SK-N-SH treated with all-trans-retinoic acid at 6 μM for 48 hours (cell line): ENCODE measurements at places on chromosomes 4 and X.

GRCh38 chrX:71162981-71163380, 18.3 kb downstream of the NLGN3 start:
- no peak for ATAC-seq

DNA sequence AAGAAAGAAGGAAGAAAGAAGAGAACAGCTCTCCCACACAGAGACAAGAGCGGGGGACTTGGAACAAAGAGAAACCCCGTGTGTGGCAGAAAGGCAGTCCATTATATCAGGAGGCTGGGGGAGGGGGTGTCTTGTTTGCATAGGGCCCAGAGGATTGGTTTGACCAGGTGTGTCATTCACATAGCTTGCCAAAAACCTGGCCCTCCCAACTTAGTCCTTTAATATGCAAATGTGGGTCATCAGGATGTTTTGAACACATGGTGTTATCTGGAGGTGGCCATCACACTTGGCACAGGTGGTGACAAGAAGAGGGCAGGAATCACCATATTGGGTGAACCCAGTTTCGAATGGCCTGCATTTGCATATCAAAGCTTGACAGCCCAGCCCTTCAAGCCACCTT, 111.7 kb downstream of the LINC00632 start:
- no peak for ATAC-seq

GRCh38 chrX:106862972-106863688, 40.0 kb downstream of the RIPPLY1 start:
- peak; percentile 92 for ATAC-seq

DNA sequence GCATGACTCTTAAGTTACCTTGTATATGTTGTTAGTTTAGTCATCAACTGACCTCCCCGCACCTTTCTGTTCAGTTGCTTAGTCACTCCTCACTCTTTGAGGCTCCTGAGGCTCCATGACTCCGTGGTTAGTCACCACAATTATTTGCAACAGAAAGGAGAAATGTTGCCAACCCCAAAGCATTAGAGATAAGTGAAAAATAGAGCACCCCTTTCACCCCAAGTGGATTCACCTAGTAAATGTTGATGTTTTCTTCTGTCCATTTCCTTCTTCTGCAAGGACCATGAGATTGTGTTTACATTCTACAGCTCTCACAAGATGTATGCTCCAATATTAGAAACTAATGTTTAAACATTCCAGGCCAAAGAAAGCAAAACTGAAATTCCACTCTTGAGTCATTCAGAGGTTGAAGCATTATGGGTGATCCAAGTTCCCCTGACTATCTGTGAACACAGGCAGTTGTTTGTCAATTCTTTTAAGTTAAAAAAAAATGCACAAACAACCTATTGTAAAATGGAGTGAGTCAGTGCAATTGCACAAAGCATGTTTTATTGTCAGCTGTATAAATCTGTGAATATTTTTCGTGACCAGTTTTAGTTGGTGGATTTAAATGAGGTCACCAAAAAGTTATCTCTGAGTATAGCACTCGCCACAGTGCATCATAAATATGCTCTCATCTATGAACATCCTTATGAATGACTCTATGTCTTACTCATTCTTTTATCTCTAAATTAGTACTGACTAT, 552.4 kb upstream of the MAGEB2 start:
- ATAC-seq: peak; percentile 77

GRCh38 chrX:13029887-13030771, 14.3 kb downstream of the FAM9C start:
- ATAC-seq: peak; percentile 35

DNA sequence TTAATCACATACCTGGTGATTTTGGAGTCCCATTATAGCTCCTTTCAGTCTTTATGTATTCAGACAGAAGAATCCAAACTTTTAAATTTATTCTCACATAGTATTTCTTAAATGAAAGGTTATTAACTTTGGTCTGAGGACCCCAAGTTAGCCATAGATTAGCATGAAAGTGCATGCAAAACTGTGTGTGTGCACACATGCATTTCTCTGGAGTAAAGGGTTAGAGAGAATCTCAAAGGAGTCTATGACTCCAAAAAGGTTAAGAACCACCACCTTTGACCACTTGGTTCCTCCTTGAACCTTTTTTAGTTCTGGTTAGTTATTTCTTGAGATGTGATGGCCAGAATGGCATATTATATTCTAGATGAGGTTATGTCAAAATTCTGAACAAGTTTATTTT, 102.0 kb downstream of the MGST2 start:
- ATAC-seq: no peak

- ATAC-seq: no peak
Observed at GRCh38 chr4:102867278-102868152, 1.3 kb upstream of the CISD2 start.

- ATAC-seq: no peak
Observed at GRCh38 chr4:19720190-19720589, 531.5 kb upstream of the SLIT2 start.

- no peak for ATAC-seq
Observed at GRCh38 chr4:82358847-82359246, 14.9 kb downstream of the HNRNPD start.

DNA sequence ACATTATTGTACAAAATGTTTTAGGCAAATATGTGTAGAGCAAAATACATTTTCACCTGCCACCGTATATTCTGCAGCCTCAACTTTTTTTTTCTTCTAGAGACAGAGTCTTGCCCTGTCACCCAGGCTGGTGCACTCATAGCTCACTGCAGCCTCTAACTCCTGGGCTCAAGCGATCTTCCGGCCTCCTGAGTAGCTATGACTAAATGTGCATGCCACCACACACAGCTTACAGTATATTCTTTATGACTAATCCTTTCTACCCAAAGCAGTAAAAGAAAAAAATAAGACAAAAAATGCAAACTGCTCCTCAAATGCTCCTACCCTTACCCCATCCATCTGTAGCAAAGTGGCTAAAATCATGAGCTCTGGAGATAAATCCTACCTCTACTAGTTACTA, 426.3 kb downstream of the KCNIP4 start:
- ATAC-seq: no peak

GRCh38 chr4:186693159-186693815, 30.4 kb downstream of the FAT1 start:
- ATAC-seq: peak; percentile 42; the same call in 2 of the 3 replicates
